Fibroblast of skin of scalp (primary cell): ENCODE measurements at places on chromosomes 5 and 9.

DNA sequence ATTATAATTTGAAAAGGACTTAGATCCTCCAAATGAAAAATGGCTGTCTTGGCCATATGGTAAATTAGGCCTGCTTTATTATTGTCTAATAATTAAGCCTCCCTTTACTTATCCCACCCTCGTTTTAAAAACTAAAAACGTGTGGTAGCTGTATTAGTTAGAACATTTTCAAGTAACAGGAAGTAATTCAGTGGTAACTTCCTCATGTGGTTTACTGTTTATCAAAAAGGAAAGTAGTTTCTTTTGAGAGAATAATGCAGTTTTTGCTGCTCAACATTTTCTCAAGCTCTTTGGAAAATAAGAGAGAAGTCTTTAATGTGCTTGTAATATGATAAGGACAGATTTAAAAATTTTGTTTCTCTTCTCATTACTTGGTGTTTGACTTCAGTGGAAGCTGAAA lies 26.0 kb downstream of the ZCCHC7 start:
- no peak for DNase-seq

GRCh38 chr9:76438841-76439588 lies 20.0 kb upstream of the GCNT1 start:
- DNase-seq, result no peak

- no peak for DNase-seq
These were observed 65.2 kb upstream of the RNU6ATAC start for GRCh38 chr9:134229466-134230091.

DNA sequence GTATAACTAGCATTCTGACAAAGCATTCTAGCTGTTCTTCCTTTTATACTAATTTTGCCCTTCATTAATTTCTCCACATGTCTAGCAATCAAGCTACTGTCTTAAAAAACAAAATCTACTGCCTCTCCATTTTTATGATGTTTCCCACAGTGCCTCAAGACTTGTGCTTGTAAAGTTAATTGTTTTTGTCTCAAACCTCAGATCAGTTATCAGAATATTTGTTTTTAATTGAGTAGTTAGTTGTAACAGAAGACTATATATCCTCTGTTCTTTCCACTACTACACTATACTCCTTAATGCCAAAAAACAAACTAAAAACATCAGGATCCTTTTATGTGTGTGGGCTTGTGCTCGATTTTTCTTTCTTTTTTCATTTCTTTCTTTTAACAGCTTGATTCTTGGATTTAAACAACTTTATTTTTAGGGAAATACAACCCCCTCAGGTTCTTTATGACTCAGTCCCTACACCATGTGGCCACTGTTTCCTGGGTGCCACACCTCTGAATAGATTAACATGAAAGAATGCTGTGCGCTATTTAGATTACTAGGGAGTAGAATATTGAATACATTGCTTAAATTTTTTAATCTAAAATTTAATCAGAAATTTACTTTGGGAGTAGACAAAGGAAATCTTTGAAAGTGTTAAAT lies 1.2 kb downstream of the ASPN start:
- DNase-seq, result peak; percentile 31

DNA sequence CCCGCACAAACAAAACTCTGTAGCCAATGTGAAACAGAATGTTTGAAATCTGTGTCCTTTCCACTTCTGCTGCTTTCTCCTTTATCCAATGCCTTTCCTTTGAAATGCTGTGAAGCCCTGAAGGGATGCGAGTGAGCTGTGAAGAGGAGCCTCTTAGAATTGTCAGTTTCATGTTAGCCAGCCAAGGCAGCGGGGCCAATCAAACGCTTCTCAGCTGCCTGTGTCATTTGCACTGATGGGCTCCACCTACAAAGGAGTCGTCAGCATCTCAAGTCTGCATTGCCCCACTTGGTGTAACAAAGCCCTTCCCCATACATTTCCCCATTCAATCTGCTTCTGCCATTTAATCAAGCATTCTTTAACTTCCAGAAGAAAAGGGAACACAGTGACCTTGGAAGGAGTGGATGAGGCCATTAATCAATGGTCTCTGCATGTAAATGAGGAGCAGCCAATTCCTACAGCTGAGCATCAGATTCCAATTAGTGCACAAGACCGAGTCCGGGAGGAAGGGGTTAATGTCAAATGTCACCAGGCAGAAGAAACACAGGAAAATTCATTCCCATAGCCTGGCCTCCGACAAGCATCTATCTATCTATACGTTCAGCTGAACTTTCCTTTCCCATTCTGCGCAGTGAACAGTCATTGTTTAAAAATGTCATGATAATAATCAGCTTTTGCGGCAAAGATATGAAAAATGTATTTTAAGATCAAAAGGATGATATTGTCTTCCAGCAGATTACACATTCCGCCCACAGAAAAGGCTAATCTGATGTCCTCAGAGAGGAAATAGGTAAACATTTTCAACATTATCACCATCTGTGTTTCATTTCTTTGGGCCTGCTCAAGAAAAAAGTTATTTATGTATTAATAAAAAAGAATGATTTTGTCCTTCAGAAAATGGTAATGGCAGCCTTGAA lies 154.6 kb downstream of the FSTL4 start:
- DNase-seq, result no peak

GRCh38 chr9:7862170-7862569 lies 62.6 kb upstream of the DMAC1 start:
- no peak for DNase-seq

- DNase-seq, result no peak
These were observed 276.9 kb upstream of the WWC1 start for GRCh38 chr5:168014433-168015123.

DNA sequence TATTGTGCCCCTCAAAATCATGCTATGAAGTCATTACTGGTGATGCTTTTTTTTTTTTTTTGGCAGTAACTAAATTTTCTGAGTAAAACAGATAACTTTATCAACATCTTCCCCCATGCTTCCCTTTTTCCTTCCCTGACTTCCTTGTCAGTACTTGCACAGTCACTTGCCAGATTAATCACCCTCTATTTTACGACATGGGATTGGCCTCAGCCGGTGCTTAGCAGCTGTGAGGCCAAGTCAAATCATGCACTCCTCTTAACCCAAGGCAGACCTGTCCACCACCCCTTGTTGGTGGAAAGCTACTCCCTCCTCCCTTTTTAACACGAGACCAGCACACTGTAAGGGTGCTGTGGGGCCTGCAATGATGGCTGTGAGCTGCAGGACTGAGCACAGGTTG lies 118.0 kb upstream of the OTULINL start:
- no peak for DNase-seq

GRCh38 chr9:98804083-98804482 lies 3.4 kb upstream of the GALNT12 start:
- no peak for DNase-seq

DNA sequence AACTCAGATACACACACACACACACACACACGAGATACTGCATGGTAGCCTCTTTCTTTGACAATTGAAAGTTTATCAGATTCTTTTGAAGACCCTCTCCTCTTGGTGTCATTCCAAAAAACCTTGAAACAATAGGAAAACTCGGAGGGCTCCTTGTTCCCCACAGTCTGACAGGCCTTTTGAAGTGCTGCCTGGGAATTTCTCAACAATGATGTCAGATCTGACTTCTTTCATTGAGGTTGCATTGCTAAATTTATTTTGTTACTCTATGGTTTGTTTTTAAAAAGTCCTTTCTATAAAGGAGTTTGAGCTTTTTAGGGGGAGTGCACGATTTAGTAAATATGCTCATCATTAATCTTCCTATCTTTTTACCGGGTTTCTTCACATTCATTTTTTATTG lies 583.9 kb downstream of the SEMA5A start:
- DNase-seq, result no peak

DNA sequence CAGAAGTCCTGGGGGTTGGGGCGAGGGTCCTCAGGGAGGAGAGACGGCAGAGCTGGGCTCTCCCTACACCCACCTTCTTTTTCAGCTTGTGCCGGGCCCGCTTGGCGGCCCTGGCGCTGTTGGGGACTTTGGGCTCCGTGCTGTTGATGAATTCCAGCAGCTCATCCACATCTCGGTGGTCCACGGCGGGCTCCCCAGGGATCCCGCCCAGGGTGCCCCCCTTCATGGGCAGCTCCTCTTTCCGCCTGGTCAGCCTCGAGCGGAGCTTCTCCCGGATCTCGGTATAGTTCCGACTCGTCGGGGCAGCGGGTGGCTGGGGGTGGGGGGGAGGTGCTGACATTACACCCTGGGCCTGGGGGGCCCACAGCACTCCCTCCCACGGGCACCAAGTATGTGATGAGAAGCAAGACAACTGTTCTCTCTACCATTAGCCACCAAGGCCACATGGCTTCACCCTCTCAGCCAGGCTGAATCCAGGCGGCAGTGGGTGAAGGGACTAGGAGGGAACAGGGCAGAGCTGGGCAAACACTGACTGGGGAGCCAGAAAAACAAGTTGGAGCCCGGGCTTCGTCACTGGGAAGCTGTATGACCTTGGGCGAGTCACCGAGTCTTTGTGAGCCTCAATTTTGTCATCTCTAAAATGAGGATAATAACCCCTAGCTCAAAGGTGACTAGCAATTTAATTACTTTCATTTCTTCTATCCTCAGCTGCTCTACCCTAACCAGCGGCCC lies 14.6 kb upstream of the DDX41 start:
- no peak for DNase-seq

DNA sequence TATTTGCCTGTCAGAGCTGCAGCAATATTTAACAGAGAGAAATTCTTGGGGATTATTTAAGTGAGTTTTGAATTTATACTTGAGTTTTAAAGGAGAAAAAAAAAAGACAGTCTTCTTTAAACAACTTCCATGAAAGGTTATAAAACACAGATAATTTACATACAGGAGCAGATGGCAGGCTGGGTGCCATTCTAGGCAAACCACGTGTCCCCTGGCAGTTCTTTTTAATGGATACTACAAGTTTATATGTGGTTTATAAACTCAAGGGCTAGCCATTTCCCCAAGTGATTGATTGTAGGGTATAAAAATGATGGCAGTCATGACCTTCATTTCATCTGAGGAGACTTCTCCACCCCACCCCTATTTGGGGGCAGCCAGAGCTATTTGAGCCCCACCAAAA lies 166.6 kb downstream of the FSTL4 start:
- DNase-seq, result no peak

DNA sequence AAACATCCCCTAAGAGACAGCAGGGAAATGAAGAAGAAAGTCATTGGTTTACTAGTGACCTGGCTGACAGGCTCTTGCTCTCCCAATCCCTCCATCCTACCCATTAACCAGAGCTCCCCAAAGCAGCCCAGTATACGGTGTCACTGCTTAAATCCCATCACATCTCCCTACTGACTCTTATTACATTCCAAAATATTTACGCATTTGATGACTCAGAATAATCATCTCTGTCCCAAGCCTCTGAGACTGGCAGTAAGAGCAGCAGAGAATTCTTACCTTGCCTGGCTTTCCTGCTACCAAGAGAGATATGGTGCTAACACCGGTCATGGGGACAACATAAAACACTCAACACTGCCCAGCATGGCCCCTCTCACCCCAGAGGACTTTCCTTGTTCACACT lies 20.2 kb upstream of the WHRN start:
- peak; percentile 56 for DNase-seq

DNA sequence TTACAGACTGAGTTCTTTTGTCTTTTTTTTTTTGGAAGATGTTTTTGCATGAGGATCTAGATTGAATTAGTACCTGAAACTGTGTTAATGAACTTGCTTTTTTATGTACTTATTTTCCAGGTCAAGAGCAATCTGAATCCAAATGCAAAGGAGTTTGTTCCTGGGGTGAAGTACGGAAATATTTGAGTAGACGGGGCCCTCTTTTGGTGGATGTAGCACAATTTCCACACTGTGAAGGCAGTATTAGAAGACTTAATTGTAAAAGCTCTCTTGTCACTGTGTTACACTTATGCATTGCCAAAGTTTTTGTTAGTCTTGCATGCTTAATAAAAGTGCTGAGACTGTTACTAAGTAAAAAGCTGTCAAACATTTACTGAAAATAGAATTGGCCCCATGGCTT lies 14.5 kb downstream of the SLC23A1 start:
- no peak for DNase-seq

GRCh38 chr9:136117291-136117915 lies 1.3 kb downstream of the TMEM250 start:
- DNase-seq, result no peak
